ENCODE measurements at places on chromosomes 12 and 14.

GRCh38 chr12:65561798-65562382 is 262.4 kb upstream of the HMGA2 start:
- no peak for DNase-seq

DNA sequence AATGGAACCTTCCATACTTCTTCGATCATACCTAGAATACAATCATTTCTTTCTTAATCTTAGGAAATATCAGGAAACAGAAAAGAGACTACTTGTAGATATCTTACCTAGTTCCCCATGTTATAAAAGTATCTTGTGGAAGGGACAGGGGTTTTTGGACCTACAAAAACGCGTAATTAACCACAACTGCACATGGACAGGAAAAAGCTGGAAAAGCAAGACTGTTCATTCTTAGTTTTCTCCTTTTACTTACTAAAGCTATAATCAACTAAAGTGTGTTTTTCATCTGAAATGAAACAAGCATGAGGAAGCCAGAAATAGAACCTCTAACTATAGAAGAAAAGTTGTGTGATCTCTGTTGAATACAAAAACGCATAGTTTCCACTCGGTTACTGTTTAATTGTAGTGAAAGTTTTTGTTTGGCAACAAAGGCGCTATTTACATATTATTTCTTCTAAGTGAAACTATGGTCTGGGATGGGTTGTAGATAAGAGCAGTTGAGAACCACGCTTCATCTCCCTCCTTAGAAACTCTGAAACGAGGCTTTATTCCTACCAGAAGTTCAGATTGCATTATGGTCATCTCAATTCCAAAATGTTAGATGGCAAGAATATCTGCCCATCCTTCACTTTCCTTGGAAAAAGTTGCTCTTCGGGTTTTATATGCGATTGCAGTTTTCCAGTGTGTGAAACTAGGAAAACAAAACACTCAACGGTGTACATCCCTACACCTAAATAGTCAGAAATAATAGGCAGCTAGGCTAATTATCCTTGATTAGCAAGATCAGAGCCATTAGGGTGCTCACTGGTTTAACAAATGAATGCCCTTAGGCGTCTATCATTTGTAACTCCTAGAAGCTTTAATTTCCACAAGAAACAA is 1.1 kb downstream of the BCAT1 start:
- DNase-seq = no peak

- DNase-seq = no peak
Measured at GRCh38 chr12:57438400-57438799, 3.8 kb downstream of the INHBC start.

DNA sequence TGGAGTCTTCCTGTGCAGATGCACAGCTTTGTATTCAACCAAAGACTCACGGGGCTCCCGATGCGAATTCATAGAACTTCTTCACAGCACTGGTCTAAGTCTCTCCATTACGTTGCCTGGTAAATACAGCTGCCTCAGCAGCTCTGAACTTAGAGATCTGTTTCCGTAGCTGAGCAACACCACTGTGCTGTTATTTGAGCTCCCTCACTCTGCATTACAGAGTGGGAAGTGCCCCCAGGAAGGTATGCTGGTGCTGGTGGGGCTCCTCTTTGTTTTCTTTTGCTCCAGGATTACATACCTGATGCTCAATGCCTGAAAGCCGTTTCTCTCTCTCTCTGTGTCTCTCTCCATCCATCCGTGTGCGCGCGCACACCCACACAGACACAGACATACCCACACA is 227.5 kb upstream of the RMST start:
- no peak for DNase-seq

DNA sequence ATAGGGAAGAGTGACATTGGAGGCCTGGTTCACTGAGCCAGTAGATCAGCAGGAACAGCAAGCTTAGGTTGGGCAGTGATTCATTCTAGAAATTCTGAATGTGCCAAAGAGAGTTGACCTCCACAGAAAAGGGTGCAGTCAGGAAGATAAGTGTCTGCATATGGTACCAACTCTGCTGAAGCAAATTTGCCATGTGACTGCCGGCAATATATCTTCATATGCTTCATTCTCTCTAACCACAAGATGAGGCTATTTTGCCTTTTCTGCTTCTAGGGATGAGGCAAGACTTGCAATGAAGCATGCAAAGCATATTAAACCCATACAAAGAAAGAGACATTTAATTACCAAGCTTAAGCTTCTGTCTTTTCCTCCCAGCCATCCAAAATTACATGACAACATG is 13.6 kb downstream of the CCDC198 start:
- no peak for DNase-seq

- DNase-seq = no peak
Measured at GRCh38 chr14:44453433-44454171, 53.5 kb downstream of the FSCB start.

DNA sequence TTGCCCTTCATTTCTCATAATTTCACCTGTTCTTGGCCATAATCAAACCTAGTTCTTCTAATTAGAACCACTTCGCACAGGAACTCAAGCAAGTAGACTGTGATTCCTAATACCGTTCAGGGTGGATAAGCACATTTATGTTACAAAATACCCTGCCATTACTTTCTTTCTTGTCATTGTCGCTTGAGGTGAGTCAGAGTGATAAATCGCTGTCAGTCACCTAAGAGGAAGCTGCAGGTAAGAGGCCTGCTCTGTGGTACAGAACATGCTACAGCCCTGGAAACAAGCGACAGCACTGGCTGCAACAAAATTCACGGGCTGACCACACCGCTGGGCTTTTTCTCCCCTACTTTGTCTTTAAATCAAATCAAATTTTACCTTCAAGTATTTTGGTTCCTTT is 218.2 kb downstream of the ANO6 start:
- no peak for DNase-seq

- DNase-seq = no peak
Measured at GRCh38 chr12:18296201-18296908, 35.0 kb downstream of the PIK3C2G start.

DNA sequence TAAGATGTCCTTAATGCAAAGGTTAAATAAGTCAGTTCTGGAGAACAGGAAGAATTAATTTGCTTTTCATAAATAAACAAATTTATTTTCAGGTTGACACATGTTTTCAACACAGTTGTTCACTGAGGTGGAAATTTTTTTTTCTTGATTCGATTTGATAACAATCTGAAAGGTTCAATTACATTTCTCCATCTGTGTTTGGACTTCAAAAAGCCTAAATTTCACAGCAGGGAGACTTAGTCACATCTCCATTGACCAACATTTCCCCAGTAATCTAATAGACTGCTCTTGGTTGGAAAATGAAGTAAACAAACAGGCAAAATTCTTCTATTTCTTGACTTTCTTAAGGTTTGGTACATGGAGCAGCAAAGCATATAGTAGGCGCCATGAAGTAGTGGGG is 134.9 kb upstream of the CPNE8 start:
- DNase-seq = no peak

- DNase-seq = peak; percentile 9
Measured at GRCh38 chr12:92928421-92928961, 604 bp downstream of the EEA1 start.

- no peak for DNase-seq
Measured at GRCh38 chr12:131454418-131455217, 256.3 kb upstream of the SFSWAP start.

GRCh38 chr14:63266106-63266505 is 52.6 kb downstream of the GPHB5 start:
- no peak for DNase-seq

- DNase-seq = no peak
Measured at GRCh38 chr12:54429014-54429471, 10.0 kb upstream of the ITGA5 start.

GRCh38 chr14:35412272-35413056 is 7.9 kb upstream of the NFKBIA start:
- no peak for DNase-seq

GRCh38 chr14:24818058-24818822 is 184.2 kb upstream of the GZMB start:
- no peak for DNase-seq

- no peak for DNase-seq
Measured at GRCh38 chr12:49626169-49626835, 2.9 kb downstream of the PRPF40B start.

- DNase-seq = no peak
Measured at GRCh38 chr14:50399251-50400032, 2.8 kb upstream of the CDKL1 start.

GRCh38 chr12:100845095-100845494 is 50.5 kb downstream of the ANO4 start:
- DNase-seq = no peak

DNA sequence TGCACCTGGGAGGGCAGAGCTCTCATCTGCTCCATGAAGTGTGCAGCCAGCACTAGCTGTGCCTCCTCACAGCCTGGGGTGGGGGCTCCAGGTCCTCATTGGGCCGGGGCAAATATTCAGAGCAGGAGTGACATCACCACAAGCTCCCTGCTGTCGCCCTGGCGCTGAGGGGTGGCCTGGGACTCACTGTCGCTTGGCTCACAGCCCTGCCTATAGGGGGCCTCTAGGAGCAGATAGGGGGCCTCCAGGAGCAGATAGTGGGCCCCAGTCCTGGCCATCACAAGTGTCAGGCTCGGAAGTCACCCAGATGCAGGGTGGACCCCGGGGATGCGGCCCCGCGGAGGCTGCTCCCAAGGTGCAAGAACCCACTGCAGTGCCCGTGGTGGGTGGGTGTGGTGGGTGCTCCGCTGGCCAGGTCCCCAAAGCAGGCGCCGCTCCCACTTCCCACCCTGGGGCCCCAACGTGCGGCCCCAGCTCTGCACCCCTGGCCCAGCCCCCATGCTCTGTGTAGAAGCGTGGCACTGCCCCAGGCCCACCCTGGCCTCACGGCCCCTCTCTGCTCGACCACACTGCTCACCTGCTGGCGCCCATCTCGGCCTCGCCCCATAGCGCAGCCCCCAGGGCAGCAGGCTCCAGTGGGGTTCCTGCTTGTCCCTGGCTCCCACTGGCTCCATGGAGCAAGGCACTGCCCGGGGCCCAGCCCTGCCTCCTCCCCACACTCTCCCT is 18.0 kb downstream of the SYNJ2BP start:
- no peak for DNase-seq

DNA sequence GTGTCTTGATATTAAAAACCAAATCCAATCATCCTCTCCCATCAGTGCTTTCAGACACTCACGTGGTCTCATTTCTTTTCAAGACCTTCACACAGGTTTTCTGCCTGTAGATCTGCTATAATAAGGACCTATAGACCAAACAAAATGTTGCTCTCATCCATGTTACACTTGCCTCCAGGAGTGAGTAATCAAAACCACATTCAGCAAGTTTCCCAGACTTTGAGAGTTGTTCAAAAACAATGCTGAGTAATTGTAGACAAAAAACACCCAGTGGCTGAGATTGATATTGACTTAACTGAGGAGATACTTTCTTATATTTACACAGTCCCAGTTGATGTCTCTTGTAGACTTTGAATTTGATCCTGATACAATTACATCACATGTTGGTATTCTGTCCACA is 383.1 kb downstream of the TMEM132D start:
- no peak for DNase-seq

- no peak for DNase-seq
Measured at GRCh38 chr14:19823178-19823577, 19.6 kb downstream of the OR4N2 start.

- DNase-seq = no peak
Measured at GRCh38 chr12:70468741-70469140, 102.7 kb downstream of the KCNMB4 start.

DNA sequence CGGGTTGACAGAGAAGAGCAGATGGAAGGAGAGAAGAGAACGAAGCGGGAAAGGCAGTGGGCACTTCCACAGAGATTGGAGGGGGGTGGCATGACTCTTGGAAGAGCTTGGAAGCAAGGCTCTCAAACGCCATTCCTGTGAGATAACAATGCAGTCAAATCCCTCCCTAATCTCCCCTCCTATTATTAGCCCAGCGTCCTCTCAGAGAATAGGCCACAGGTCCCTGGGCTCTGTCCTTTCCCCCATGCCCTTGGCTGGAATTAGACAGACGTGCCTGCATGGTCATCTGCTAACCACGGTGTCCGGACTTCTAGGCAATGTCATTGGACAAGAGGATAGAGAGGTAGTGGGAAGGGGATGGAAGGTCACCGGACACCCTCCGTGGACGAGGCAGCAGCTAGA is 8.0 kb upstream of the MYH7 start:
- no peak for DNase-seq

DNA sequence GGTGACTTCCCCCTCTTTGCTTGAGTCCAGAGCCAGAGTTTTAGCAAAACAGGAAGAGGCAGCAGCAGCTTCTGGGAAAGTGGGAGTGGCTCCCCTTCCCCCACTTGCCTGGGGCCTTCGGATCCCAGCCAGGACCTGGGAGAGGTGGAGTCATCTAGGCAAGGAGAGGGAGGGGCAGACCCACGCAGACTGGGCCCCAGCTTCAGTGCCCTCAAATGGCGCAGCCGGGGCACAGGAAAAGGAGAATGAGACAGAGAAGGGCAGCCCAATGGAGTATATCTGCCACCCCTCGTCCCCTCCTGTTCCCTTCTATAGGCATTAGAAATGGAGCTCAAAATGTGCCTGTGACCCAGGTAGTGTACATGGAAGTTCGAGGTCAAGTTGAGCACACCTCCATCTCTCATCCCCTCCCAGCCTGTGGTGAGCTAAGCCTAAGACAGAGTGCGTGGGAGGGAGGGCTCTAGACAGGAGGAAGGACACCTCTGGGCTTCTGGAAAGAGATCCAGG is 9.3 kb upstream of the HDAC7 start:
- no peak for DNase-seq

DNA sequence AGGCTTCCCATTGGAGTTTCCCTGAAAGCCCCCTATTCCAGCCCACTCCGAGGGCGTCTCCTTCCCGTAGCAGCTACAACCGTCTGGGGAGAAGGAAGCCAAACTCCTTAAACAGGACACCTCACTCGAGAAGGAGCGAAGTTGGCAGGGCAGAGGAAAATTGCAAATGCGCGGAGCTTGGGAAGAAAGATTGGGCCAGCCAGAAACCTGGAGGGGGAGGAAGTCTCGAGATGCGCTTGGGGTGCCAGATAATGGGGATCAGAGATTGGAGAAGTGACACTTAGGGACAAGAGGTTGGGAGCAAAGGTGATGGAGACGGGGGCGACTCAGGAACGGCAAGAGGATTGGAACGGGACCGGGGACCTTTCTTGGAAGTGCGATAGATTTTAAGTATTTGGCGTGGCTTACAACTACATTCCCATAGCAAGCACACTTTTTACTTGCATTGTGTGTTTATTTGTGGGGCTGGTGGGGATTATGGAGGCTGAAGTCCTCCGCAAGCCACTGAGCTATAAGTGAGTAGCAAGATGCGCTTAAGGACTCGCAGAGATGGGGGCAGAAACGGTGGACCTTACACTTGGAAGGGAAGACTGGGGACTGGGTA is 926 bp downstream of the HRK start:
- DNase-seq = no peak

DNA sequence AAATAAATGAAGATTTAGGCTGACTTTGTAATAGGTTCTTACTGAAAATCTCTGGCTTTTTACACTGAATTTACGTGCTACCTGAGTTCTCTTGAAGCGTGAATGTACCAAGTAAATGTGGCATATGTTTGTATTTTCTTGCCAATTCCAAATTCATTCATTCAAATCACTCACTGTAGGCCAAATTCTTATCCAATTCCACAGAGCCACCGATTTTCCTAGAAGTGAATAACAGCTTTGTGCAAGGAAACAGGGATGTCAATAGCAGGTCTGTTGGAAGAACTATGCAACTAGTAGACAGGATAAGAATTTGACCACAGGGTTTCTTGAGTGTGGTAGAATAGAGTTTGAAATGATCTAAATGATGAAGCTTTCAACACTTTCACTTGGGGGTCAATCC is 86.8 kb downstream of the SOX5 start:
- DNase-seq = no peak

GRCh38 chr14:91410771-91411536 is 6.7 kb downstream of the CCDC88C start:
- DNase-seq = no peak

GRCh38 chr12:24751181-24751580 is 197.7 kb downstream of the BCAT1 start:
- no peak for DNase-seq

All from stimulated activated CD8-positive, alpha-beta memory T cell treated with anti-CD3 and anti-CD28 coated beads, Interleukin-4, amount 100 ng/mL, for 1 hour (primary cell).